ENCODE measurements at places on chromosomes 7 and 10.

GRCh38 chr10:127186813-127187212 lies 9.6 kb downstream of the INSYN2A start:
- no peak for DNase-seq

- no peak for DNase-seq
These were observed 23.9 kb downstream of the SLC13A4 start for GRCh38 chr7:135704074-135704473.

DNA sequence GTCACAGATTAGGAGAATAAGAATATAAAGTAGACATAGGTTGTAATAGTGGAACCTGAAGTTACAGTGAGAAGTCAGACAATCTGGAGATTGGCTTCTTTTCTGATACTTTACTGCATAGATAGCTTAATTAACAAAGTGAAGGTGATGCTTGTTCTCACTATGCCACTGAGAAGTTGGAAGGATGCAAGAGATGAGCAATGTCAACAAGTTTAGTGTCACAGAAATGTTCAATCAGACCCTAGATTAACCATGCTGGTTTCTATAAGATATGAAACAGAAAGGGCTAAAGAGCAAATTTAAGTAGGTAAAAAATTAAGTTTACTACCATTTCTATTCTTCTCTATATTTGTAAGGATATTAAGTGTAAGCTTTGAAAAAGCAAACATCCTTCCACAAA lies 838.6 kb upstream of the SORCS1 start:
- DNase-seq, result no peak

- no peak for DNase-seq
These were observed 105.7 kb downstream of the RAPGEF5 start for GRCh38 chr7:22251281-22251680.

- DNase-seq, result no peak
These were observed 131.3 kb downstream of the FAM53B start for GRCh38 chr10:124612611-124613498.

DNA sequence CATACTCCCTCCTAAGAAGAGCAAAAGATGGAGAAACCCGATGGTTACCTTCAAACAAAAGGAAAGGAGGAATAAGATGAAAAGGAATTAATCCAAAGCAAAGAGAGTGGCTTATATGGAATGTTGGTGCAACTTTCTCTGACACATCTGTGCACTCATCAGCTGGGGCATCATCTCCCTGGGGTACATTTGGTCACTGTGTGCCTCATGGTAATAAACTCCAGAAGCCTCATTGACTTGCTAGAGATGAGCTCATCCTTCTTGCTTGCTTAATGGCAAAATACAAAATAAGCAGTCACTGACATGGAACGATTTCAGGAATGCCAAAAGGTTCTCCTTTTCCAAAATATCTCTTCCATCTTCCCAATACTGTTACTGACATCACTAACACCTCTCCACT lies 22.5 kb downstream of the CAV1 start:
- DNase-seq, result no peak

- peak; percentile 74 for DNase-seq
These were observed 44.9 kb downstream of the ANXA8 start for GRCh38 chr10:47438857-47439474.

- no peak for DNase-seq
These were observed 3.4 kb downstream of the WASL start for GRCh38 chr7:123745437-123745836.

- DNase-seq, result peak; percentile 34
These were observed 27.7 kb upstream of the NRBF2 start for GRCh38 chr10:63105225-63106110.

DNA sequence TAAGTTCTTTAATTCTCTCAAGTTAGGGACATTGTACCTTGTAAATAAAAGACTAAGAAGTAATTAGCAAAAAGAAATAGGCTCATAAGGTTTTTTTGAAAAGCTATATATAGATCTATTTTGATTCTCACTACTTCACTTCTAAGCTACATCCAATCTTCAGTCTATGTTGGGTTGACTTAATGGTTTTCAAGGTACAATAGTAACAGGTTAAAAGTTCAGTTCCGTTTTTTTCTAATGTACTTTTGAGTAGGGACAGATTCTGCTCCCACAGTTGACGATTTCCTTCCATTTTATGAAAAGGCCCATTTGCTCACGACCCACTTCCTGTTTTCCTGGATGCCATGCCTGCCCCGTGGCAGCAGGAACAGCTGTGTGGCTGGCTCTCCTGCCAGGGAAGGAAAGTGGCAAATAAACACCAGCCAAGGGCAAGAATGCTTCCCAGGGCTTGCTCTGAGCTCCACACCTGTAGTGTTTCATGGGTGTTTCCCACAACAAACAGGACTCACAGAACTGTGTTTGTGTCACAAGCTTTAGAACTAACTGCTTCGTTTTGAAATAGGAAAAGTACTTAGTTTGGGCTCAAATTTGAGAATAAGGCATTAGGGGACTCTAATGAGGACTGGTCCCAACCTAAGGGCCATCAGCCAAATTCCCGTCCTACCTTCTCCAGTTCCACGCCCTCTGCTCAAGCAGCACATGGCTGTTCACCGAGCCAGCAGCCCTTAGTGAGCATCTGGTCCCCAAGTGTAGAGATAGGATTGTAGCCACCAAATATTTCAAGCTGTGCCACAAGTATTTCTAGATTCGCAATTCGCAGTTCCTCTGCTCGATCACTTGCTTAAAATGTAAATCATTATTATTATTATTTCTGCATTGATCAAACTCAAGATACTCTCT lies 240.7 kb downstream of the COBL start:
- no peak for DNase-seq

- DNase-seq, result no peak
These were observed 110.4 kb downstream of the TCF7L2 start for GRCh38 chr10:113060201-113061053.

GRCh38 chr10:104120903-104121484 lies 977 bp upstream of the SFR1 start:
- peak; percentile 96 for DNase-seq

GRCh38 chr10:129745186-129745750 lies 218.8 kb downstream of the EBF3 start:
- no peak for DNase-seq

- DNase-seq, result peak; percentile 66
These were observed 32.8 kb downstream of the NOD1 start for GRCh38 chr7:30445770-30446169.

DNA sequence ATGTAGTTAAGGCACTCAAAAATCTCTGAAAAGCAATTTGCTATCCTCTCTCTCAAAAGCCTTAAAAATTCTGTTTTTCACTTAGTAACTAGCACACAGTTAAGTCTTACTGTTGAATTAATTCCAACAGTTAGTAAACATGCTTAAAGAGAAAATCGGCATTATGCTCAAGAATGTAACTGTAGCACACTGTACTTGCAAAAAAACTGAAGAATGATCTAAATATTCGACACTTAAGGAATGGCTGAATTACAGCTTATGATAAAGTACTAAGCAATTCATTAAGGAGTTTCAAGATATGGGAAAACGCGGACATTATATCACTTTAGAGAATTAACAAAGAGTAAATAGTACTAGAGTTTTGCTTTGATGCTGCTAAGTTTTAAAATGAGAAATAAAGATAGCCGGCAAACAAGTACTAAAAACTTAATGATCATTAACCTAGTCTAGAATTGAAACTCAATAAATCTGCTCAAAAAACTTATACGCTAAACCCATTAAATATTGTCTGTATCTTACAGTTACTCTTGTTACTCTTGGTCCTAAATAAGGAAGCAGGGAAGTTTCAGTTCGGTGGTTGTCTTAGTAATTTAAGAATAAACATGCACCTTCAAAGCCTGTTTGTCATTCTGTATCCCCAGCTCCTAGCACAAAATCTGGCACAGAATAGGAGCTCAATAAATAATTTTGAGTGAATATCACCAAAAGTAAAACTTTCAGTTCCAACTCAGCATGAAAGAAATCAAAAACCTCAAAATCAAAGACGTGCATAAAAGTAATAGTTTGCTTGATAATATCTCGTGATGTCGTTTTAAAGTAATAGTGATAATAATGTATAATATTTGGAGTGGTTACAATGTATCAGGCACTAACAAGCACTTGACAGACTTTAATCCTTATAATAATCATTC lies 1.2 kb downstream of the TRDMT1 start:
- peak; percentile 58 for DNase-seq

DNA sequence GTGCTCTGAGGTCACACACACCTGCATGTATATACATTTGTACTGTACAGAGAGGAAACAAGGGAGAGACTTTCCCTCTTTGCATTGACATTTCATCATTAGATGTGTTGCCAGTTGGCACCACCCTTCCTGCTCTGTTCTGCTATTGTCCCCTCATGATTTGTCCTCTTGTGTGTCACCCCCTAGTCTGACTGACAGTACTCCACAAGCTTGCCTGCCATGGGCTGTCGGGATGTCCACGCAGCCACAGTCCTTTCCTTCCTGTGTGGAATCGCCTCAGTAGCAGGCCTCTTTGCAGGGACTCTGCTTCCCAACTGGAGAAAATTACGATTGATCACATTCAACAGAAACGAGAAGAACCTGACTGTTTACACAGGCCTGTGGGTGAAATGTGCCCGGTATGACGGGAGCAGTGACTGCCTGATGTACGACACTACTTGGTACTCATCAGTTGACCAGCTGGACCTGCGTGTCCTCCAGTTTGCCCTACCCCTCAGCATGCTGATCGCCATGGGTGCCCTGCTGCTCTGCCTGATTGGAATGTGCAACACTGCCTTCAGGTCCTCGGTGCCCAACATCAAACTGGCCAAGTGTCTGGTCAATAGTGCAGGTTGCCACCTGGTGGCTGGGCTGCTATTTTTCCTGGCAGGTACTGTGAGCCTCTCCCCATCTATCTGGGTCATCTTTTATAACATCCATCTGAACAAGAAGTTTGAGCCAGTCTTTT lies 9.4 kb downstream of the CLDN12 start:
- DNase-seq, result no peak

GRCh38 chr10:7553531-7553930 lies 113.2 kb downstream of the ITIH5 start:
- DNase-seq, result no peak

DNA sequence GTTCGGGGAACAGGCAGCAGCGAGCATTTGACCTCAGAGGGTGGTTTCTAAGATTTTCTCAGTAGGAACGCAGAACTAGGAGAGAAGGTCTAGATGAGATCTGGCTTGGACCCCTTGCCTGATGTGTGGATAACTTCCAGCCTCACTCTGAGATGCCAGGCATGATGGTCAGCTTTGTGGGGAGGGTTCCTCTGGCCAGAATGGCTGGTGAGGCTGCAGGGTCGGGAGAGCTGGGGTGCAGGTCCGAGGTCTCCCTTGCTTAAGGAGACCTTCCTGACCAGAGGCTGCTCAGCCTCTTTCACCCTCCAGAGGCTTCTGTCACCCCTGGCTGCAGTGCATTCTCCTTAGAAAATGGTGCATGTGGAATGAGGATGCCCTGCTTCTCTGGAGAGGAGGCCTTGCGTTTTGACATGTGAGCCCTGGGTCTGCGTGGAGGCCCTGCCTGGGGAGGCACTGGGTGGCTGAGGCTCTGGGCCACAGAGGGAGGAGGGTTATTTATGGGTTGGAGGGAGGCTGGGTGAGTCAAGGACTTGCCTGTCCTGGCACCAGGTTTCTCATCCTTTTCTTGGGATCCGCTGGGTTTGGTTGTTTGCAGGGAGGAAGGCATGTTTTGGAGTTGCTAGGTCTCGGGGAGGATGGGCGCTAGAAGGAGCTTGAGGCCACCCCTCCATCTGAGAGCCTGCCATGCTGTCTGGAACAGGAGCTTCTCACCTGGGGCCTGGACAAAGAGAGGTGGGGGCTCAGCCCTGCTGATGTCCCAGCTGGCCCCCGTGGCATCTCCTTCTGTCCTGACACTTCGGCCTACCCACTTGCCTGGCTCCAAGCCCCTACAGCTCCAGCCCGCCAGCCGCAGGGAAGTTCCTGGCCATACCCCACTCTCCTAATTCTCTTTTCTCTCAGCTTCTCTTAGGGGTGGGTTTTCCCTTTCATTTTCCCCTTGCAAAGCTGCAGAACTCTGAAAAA lies 3.9 kb downstream of the FAM241B start:
- DNase-seq, result no peak

DNA sequence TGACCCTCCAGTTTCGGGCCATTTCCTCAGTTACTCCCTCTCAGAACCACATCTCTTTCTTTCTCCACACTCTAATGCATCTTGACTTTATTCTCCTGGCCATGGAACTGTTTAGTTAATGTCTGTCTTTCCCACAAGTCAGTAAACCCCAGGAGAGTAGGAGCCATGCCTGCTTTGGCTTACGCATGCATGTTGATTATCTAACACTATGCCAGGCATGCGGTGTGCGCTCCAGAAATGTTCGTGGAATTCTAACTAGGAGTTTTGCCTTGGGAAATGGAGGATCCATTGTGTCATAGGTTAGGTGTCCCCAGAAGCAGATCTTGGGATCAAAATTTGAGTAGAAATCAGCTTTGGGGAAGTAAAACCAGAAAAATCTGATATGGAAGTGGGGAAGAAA lies 308.9 kb downstream of the GRID1 start:
- DNase-seq, result no peak

DNA sequence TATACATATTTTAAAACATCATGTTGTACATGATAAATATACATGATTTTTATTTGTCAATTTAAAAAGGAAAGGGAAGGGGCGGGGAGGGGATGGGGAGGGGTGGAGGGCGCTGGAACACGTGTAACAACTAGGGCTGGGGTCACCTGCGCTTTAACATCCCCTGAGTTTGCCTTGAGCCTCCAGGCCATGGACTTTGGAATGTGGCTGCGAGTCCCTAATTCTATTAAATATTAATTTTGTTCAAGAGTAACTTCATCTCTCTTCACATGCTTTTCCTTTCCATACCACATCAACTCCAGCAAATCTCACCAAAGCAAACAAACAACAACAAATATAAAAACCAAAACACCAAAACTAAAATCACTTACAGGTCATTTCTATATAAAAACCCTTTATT lies 10.6 kb downstream of the IFIT5 start:
- DNase-seq, result no peak

GRCh38 chr7:73701357-73701995 lies 18.0 kb downstream of the STX1A start:
- peak; percentile 76 for DNase-seq

GRCh38 chr10:74097776-74098175 lies 52.9 kb downstream of the AP3M1 start:
- no peak for DNase-seq

DNA sequence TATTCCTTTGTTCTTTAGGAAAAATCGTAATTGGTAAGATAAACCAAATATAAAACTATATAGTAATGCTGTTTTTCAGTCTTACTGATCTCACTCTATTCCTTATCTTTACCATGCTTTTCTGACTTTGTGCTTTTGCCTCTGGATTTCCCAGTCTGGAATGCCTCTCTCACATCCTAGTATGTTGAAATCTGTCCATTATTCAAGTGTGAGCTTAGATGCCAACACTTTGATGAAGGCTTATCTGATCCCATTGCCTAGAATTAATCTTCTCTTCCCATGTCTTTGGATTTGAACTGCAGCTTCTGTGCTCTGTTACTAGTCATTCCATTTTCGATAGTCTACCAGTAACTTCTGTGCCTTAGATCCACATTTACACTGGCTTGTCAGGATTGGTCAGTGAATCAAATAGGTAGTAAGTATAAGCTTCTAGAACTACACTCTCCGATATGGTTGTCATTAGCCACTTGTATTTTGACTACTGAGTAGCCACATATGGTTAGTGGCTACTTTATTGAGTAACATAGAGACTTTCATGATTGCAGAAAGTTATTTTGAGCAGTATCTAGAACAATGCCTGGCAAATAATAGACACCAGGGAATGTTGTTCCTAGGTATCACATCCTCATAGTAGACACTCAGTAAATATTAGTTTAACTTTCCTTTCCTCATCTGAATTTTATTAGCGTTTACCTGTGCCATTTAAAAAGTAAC lies 92.9 kb downstream of the BMPR1A start:
- DNase-seq, result no peak
